ENCODE measurements at places on chromosomes 5 and 9.

- DNase-seq: no peak
Measured at GRCh38 chr9:88535226-88536022, 446 bp downstream of the NXNL2 start.

DNA sequence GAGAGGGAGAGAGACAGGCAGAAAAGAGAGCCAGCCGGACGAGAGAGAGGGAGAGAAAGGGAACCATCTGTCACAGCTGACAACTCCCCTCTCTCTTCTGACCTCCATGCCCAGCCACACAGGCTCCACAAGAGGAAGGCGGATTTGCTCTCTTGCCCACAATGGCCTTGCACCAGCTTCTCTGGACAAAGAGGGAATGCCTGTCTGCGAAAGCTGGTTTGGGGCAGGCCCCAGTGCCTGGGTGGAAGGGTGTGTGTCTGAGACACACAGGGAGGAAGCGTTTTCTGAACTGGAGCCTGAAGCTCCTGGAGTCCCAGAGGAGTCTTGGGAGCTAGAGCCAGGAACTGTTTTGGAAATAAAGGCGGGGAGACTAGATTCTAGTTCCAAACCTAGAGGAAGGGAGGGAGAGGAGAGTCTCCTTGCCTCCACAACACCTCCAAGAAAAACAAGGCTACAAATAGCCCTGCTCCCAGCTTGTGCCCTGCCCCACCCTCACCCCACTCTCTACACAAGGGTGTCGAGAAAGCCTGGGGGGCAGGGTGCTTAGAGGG, 12.5 kb downstream of the C1QTNF2 start:
- DNase-seq: no peak

GRCh38 chr5:43367909-43368669, 44.1 kb downstream of the CCL28 start:
- no peak for DNase-seq

DNA sequence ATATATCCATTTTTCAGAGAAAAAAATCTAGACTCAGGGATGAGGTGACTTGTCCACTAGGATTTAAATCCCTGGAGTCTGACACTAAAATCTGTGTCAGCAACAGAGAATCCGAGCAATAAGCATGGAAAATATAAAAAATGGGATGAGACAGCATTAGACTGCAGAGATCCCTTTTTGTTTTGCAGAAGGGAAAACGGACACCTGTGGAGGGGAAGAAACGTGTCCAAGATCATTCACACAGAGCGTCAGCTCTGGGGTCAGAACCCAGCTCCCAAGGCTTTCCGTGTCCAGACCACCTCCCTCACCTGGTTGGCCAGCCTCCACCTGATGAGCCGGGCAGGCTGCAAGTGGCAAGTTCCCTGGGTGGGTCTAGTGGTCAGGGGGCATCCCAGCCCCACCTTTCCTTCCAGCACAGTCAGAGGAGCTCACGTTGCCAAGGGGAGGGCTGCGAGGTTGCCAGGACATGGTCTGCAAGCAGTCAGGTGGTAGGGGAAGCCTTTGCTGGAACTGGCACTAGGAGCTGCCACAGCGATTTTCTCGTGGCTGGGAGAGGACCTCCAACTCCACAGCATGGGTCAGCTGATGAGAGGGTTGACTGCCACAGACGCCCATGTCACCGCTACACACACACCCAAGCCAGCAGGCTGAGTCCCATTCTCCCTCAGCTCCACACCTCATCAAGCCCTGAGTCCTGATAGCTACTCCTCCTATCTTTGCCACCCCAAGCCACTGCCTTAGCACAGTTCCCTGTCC, 65.9 kb upstream of the CPLX2 start:
- no peak for DNase-seq

DNA sequence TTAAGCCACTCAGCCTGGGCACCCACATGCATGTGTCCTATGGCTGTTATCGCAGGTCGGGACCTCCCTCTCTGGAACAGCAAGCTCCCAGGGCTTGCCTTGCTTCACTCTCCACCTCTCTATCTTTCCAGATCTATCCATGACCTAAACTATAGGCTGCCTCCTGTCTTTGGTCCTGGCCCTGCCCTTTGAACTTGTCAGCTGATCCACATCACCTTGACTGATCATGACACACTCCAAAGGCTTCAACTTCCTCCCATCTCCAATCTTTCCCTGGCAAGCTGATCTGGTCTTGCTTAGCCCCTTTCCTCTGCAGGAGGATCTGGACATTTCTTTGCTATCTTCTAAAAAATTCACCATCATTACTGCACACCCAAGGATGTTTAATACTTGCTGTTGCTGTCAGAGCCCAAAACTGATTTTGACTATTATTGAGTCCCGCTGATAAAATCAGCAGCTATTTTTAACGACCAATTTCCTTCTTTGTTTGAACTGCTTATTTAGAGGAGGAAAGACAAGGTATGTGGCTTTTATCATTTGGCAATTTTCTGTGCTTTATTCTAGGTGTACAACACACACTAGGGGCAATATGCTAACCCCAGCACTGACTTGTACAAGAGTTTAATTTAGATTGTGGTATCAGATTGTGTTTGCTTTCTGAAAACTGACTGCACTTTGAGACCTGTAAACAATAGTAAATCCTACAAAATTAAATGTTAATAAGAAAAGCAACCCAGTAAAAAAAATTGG, 33.5 kb downstream of the CARTPT start:
- DNase-seq: no peak

DNA sequence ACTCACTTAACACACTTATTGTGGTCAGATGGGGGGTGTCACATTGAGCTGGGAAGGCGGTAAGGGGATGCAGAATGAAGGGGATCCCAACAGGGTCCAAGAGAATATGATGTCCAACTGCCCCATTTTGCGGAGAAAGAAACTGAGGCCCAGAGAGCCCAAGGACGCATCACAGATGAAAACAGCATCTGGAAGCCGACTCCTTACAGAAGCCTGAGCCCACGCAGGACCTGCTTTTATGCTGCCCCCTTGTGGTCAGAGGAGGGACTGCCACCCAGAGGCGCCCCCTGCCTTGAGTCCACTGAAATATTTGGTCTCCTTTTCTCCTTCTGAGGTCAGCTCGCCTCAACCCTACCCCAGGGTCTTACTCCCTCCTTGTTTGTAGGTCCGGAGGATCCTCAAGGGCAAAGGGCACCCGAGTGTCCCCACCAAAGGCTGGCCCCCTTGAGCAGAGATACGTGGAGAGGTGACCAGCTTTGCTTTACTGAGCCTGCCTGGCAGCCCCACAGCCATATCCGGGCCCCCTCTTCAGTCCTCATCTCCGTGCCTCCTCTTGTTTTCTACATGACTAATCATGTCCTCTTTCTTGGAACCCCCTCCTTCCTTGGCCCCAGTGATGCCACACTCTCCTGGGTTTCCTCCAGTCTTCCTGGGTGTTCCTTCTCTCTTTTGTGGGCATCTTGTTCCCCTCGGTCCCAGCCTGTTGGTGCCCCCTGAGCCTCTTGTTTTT, 30.0 kb upstream of the TTLL11 start:
- peak; percentile 79 for DNase-seq

- no peak for DNase-seq
Measured at GRCh38 chr5:101969742-101970141, 326.3 kb downstream of the SLCO4C1 start.

- no peak for DNase-seq
Measured at GRCh38 chr5:14178671-14179211, 35.6 kb downstream of the TRIO start.

DNA sequence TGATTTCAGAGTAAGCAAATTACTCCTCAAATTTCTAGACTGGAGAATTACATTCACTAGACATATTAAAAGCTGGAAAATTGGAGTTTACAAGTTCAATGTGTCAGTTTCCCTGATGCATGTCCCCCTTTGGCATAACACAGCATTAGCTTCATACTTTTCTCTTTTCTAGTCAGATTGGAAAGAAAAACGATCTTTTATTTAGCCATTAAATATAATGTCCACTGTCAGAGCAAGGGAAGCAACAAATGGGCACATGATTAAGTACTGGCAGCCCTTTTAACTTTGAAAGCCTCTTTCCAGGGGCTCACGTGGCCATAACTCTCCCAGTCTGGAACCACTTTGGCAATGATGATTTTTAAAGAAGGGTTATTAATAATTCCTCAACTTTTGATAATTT, 203.3 kb downstream of the KCNN2 start:
- no peak for DNase-seq

GRCh38 chr5:28850320-28850921, 1812.0 kb upstream of the CDH9 start:
- no peak for DNase-seq

DNA sequence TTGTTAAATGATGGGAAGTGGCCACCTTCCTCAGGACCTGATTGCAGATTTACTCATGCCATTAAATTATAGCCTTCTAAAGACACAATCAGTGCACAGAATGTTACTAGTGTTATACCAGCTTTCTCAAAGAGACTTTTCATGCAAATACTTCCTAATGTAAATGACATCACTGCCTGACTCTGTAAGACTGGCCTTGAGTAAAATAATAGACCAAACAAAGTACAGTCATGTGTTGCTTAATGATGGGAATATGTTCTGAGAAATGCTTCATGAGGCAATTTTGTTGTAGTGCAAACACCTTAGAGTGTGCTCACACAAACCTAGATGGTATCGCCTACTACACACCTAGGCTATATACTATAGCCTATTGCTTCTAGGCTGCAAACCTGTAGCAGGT, 17.0 kb upstream of the C1QTNF3 start:
- no peak for DNase-seq

DNA sequence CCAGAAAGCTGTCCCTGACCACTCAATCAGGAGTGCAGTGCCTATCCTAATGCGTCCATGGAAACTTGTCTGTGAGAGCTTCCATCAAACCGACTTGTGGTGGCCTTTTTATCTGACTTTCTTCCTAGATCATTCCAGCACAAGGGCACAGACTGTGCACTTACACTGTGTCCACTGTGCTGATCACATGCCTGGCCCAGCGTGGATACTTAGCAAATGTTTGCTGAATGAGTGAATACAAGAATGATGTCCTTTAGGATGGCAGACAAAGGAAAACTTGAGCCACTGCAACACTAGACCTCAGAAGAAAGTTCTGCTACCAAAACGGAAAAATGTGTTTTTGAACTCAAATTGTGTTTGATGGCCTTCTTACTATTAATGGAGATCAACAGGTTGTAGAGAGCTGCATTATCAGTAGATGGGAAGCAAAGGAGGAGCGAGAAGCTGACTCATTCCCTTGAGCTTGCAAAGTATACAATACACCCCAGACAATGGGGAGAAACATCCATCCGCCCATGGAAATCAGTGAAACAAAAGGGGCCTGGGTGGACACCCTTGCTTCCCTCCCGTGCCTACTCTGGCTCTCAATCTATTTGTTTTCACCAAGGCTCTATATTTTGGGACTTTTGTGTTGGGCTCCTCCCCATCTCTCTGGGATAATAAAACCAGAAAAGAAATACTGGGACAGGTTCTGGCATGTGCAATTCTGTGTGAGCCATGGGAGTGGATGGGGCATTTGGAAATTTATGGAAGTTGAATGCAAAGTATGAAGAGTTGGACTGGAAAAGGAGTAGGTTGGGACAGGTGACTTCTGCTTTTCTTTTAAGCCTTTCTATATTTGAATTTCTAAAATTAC, 76.2 kb upstream of the ZFAND5 start:
- no peak for DNase-seq

- no peak for DNase-seq
Measured at GRCh38 chr9:76793784-76794431, 29.7 kb downstream of the PCA3 start.

DNA sequence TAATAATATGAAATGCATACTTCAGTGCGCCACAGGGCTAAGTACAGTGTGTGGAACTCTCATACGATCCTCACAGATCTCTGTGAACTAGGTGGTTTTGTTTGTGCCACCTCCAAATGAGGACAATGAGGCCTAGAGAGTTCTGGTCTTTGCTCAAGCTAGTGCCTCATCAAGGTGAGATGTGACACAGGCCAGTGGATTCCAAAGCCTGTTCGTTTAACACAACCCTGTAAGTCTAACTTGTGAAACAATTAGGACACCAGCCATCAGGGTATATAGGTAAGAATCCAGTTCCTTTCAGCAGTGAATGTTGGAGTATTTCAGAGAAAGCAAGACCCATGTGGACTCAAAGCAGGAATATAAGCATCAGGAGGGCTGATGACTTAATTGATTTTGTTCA, 130.7 kb upstream of the GAS1 start:
- no peak for DNase-seq

DNA sequence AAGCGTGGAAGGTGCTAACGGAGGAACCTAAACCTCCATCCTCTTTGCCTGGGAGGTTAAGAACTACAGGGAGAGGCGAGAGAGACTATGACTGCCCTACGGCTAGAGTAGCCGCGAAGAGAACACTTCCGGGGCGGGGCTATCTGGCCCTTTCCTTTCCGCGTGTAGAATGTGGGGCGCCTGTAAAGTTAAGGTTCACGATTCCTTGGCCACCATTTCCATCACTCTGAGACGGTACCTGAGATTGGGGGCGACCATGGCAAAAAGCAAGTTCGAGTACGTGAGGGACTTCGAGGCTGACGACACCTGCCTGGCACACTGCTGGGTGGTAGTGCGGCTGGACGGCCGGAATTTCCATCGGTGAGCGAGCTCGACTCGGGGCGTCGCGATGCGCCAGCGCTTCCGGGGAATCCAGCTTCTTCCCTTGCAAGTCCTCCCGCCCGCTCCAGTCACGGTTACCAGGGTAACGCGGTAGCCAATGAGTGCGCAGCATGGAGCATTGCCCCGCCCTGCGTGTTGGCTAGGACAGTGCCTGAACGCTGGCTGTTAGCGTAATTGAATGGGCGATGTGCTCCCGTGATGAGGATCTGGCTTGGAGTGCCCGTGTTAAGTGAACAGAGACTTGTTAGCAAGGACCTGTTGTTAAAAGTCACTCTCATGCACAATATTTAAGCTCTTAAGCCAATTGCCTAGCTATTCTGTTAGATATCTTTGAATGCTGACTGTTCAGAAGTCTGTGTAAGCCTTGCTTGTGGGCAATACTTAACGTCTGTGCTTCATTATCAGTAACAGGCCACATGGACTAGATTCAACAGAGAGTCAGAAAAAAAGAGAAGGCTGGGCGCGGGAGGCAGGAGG, at the start of gene THG1L:
TSS of gene THG1L (plus strand) at position 149 of the 858 bp plus-strand sequence. CDS start at position 170, 21 bp downstream.
- DNase-seq: peak; percentile 98

DNA sequence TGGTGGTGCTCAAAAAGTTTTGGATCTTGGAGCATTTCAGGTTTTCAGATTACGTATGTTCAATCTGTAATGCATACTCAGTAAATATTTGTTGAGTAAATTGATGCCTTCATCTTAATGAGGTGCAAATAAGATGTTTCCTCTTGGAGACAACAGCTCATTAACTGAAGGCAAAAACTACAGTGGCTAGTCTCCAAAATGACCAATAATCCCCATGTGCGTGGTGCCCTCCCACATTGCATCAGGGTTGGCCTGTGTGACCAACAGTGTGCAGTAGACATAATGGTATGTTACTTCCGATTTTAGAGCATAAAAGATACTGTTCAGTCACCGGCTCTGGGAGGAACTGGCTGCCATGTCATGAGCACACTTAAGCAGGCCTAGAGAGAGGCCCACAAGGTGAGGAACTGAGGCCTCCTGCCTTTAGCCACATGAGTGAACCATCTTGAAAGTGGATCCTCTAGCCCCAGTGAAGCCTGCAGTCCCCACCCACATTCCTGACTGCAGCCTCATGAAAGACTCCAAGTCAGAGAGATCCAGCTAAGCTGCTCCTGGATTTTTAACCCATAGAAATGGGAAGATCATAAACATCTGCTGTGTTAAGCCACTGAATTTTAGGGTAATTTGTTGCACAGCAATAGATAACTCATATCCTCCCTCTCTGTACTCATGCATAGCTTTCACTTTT, 55.7 kb downstream of the LIFR start:
- DNase-seq: no peak
